ENCODE measurements at places on chromosomes 7 and 10.

- DNase-seq, result no peak
Measured at GRCh38 chr10:81680359-81680758, 194.6 kb upstream of the NRG3 start.

- no peak for DNase-seq
Measured at GRCh38 chr7:123352973-123353372, 153.2 kb upstream of the SLC13A1 start.

GRCh38 chr10:29956335-29956924, 103.0 kb downstream of the JCAD start:
- DNase-seq, result no peak

GRCh38 chr7:127514499-127514898, 70.9 kb downstream of the GCC1 start:
- DNase-seq, result no peak

GRCh38 chr7:1320616-1321240, 88.1 kb downstream of the UNCX start:
- DNase-seq, result no peak

DNA sequence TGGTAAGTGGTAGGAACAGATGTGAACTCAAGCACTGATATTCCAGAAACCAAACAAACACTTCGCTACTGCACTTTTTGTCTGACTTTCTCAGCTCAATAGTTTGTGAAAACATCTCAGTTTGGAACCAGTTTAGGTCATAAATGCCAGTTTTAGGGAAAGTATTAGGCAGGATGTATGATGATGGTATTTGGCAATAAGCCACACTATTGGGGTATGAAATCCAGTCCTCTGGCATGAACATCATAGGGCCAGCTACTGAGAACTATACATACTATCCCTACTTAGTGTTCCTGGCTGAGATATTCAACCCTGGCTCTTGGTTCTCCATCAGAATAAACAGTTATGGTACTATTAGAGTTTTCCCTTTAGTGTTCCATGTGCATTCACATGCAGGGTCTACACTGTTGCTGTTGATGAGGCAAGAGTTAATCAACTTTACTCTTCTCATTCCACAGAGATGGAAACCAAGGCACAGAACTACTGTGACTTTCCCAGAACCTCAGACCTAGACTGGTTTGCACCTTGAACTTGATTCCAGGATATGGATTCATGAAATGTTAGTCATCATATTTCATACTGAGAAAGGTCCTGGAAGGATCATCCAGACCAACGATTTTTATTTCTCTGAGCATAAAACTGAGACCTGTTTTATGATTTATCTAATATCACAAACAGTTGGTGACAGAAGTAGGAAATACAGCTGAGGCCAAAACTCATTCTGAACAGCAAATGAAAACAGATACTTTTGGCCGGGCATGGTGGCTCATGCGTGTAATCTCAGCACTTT, 20.0 kb upstream of the IFIT2 start:
- no peak for DNase-seq

- DNase-seq, result no peak
Measured at GRCh38 chr7:28726555-28726954, 231.6 kb downstream of the TRIL start.

DNA sequence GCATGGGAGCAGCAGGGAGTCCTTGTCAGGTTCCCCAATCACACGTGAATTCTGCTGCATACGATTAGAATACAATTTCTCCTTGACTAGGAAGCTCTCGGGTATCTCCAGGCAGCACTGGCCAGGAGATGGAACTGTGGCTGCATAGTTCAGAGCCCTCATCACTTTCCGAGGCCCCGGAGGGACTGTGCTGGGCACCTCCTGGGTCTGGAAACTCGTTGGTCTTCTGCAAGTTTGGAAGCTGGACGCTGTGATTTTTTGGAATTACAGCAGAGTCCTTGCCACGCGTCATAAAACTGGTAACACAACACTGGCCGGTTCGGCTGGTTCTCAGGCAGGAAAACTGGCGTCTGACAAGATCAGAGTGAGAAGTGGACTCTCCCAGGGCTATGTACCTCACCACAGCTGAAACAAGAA, 216.1 kb downstream of the CCDC3 start:
- no peak for DNase-seq

GRCh38 chr7:128303643-128304042, 40.1 kb downstream of the RBM28 start:
- DNase-seq, result no peak

All from esophagus squamous epithelium (tissue), 5 donors.